Lung (tissue), 17 donors: ENCODE measurements at places on chromosomes 4 and X.

DNA sequence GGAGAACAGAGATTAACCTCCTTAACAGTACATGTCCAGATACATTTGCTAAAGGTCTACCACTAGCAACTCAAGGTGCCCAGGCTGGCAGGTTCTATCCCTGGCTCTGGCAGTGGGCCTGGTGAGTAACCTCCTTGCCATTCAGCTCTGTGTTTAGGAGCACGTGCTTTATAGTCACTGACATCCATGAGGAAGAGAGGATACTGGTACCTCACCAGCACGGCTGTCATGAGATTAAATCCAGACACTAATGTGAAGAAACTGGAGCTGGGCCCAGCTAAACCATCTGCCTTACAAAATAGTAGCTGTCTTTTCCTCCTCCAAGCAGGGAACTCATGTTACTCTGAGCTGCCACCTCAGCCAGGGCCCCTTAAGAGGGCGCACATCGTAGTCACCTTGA lies 45.3 kb downstream of the GPRASP3 start:
- no peak for DNase-seq

GRCh38 chr4:172631832-172632231 lies 536.8 kb upstream of the GALNT7 start:
- no peak for DNase-seq

DNA sequence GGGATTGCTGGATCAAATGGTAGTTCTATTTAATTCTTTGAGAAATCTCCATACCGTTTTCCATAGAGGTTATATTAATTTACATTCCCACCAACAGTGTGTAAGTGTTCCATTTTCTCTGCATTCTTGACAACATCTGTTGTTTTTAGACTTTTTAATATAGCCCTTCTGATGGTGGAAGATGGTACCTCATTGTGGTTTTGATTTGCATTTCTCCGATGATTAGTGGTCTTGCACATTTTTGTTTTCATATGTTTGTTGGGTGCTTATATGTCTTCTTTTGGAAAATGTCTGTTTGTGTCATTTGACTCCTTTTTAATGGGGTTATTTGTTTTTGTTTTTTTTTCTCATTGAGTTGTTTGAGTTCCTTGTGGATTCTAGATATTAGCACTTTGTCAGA lies 75.3 kb upstream of the PUDP start:
- DNase-seq, result no peak

GRCh38 chr4:123937581-123937980 lies 541.0 kb downstream of the SPRY1 start:
- peak; percentile 63 for DNase-seq

- DNase-seq, result no peak
These were observed 4.9 kb upstream of the SLC25A4 start for GRCh38 chr4:185138161-185138560.

GRCh38 chr4:60313611-60314178 lies 886.4 kb upstream of the ADGRL3 start:
- no peak for DNase-seq
